ENCODE measurements at places on chromosomes 12 and 14. TPM values are rescaled to one million over a fixed set of nuclear protein-coding genes. Genes with fewer than 3 reads are reported as not detected.

PRR4 gene
- 1.5 TPM for total RNA-seq

KLRG1 gene
- 51.2 TPM for total RNA-seq

KLRD1 gene
- 0.64 TPM for total RNA-seq

WNT1 gene
- total RNA-seq = 2.8 TPM

RAPGEF3 gene
- total RNA-seq = 0.39 TPM

CLEC4D gene
- not detected for total RNA-seq

HVCN1 gene
- total RNA-seq = 7.8 TPM

CCDC196 gene
- total RNA-seq = not detected

NCAPD2 gene
- 38.1 TPM for total RNA-seq

OR2AP1 gene
- total RNA-seq = not detected

CABP1 gene
- total RNA-seq = not detected

HOXC4 gene
- total RNA-seq = not detected

PSME2 gene
- total RNA-seq = 143 TPM

PSMA6 gene
- total RNA-seq = 86.2 TPM

ADCY6 gene
- not detected for total RNA-seq

KCNMB4 gene
- 0.67 TPM for total RNA-seq

P2RX2 gene
- total RNA-seq = not detected

POTEM gene
- total RNA-seq = not detected

LBHD2 gene
- total RNA-seq = not detected

NPFF gene
- total RNA-seq = not detected

PPP1R3E gene
- total RNA-seq = 82.3 TPM

POTEG gene
- not detected for total RNA-seq

GZMH gene
- total RNA-seq = not detected

PAX9 gene
- total RNA-seq = not detected

TMTC1 gene
- not detected for total RNA-seq

MYG1 gene
- total RNA-seq = 50.8 TPM

SERPINA12 gene
- total RNA-seq = not detected

STYK1 gene
- not detected for total RNA-seq

SLC16A7 gene
- 52.9 TPM for total RNA-seq

MARS1 gene
- total RNA-seq = 242 TPM

SUOX gene
- total RNA-seq = 5.9 TPM

SYNDIG1L gene
- not detected for total RNA-seq

INSM2 gene
- not detected for total RNA-seq
